ENCODE measurements at places on chromosomes 6 and 20. TPM values are rescaled to one million over a fixed set of nuclear protein-coding genes. Genes with fewer than 3 reads are reported as not detected.

DNA sequence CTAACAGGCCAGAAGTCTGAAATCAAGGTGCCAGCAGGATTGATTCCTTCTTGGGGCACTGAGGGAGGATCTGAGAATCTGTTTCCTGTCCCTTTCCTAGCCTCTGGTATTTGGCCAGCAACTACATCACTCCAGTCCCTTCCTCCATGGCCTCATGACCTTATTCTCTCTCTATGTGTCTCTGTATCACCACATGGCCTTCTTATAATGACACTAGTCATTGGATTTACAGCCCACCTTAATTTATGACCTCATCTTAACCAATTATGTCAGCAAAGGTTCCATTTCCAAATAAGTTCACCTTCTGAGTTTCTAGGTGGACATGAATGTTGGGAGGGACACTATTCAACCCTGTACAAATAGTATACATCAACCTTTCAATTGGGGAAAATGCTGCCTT is 29.3 kb downstream of the SCML4 start:
- no peak for DNase-seq

- peak; percentile 8 for DNase-seq
Observed at GRCh38 chr6:28683945-28684538, 158.4 kb downstream of the GPX5 start.

DNA sequence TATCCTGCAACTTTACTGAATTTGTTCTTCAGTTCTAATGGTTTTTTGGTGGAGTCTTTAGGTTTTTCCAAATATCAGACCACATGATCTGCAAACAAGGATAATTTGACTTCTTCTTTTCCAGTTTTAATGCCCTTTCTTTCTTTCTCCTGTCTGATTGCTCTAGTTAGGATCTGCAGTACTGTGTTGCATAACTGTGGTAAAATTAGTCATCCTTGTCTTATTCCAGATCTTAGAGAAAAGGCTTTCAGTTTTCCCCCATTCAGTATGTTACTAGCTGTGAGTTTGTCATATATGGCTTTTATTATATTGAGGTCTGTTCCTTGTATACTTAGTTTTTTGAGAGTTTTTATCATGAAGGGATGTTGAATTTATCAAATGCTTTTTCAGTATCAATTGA is 4.3 kb downstream of the MICA start:
- DNase-seq: no peak

GRCh38 chr6:113634352-113635163 is 222.6 kb upstream of the MARCKS start:
- DNase-seq: no peak

DNA sequence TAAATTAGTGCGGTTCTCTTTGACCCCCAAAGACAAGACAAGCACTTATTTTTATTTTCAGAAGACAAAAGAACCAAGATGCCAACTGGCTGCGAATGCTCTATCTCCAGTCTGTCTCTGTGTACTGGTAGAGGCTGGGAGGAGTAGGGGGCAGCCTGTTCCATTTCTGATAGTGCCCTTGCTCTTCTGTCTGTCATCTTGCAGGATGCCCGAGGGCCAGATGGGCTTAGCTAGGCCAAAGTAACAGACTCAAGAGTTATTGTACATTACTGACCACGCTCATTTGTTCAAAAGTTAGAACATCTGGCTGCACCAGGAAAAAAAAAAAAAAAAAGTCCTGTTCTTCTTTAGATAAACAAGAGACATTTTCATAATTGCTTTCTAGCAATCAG is 198.1 kb upstream of the UST start:
- no peak for DNase-seq

DNA sequence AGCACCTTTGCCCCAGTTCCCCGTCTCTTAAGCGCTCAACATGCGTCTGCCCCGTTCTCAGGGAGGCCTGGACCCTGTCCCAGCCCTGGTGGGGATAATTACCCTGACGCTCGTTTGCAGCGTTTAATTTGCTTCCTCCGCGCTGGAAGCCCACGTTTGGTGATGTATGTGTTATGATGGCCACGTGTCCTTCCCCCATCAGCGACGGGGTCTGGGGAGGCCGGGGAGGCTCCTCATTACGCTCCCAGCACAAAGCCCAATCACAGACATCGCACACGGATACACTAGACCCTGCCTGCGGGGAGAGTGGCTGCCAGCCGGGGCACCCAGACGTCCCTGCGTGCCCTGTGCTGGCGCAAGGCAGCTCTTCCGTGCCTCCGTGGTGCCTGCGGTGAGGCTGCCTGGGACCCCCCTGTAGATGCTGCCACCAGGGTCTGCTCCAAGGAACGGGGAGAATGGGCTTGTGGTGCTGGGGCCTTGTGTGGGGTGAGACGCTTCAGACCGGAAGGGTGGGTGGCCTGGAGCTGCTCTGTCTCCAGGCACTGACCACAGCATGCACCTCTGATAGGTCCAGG is 10.2 kb upstream of the CHRNA4 start:
- no peak for DNase-seq

- DNase-seq: no peak
Observed at GRCh38 chr6:20117474-20117873, 94.8 kb downstream of the MBOAT1 start.

Gene PPP1R16B
- 10.1 TPM for total RNA-seq

Measured in transverse colon (tissue), 4 donors.